ENCODE measurements at places on chromosomes 11 and 22.

GRCh38 chr11:47856186-47856585 is 8.0 kb upstream of the NUP160 start:
- DNase-seq: peak; percentile 8

GRCh38 chr11:5460983-5461621 is 12.0 kb downstream of the OR51I2 start:
- no peak for DNase-seq

DNA sequence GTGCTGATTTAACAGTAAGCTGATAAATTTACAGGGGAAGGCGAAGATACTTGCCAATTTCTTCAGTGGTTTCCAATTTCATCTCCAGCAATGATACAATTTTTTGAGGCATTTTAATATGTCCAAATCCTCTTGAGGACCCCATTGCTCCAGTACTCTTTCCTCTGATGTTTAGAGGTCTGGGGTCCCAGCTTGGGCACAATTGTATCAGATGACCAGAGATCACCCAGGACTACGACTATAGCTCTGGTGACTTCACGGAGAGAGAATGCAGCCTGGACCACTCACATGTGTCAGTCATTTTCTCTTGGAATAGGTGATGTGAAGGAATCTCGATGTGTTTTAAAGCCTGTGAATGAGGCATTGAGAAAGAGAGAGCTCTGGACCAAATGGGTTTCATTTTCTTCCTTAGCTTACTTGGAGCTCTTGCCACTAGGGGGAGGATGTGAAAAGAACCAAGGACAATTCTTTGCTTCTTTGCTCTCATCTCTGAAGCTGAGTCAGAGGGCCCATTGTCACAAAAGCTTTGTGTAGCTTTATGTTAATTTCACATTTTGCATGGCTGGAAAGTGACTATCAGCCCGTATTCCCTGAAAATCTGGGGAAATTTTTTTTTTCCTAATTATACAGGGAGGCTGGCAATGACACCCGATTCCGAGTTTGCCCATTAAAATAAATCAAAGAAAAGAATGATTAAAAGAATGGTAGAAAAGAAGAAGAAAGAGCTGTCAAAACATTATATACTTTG is 6.7 kb upstream of the CCDC90B start:
- peak; percentile 71 for DNase-seq

- DNase-seq: peak; percentile 32
Measured at GRCh38 chr11:10298342-10298741, 4.3 kb upstream of the SBF2 start.

- DNase-seq: no peak
Measured at GRCh38 chr11:73263640-73264039, 8.5 kb upstream of the P2RY6 start.

GRCh38 chr22:27131346-27131745 is 474.0 kb downstream of the MIAT start:
- DNase-seq: no peak

GRCh38 chr11:131409345-131409744 is 38.9 kb downstream of the NTM start:
- no peak for DNase-seq

DNA sequence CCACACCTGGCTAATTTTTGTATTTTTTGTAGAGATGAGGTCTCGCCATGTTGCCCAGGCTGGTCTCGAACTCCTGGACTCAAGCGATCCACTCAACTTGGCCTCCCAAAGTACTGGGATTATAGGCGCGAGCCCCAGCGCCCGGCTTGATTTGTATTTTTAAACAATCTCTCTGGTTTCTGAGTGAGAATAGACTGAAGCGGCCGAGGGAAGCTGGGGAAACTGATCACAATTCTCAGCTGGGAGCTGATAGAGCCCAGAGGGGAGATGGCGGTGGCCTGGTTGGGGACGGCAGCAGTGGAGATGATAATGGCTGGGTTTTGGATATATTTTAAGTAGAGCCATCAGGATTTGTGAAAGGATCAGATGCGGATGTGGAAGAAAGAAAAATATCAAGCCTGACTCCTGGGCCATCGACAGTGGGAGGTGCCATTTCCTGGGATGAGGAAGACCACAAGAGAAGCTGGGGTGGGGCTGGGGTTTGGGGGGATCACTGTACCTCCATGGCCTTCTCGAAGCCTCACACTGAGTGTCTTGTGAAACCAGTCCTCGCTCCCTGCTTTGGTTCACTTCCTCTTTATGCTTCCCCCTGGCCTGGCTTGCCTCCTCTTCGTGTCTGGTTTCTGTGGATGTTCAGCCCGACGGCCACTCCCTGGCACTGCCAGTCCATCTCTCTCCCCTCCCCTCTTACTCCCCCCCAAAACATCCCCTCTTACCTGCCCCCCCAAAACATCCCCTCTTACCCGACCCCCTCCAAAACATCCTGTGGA is 51.9 kb downstream of the IGLL1 start:
- DNase-seq: no peak

DNA sequence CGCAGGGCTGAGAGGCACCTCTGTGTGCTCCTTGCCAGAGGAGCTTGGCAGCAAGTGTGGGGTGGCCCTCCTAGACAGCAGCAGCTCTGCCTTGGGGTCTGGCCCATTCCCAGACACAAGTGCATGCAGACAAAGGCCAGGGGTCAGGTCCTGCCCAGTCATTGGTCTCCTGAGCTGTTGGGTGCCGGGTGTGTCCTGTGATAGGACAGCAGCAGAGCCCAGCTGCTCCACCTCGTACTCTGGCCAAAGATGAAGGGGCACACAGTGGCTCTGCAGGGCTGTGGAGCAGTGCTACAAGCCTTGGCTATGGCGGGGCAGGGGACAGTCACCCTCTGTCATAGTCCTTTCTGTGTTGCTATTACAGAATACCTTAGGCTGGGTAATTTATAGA is 17.3 kb upstream of the OSBPL5 start:
- no peak for DNase-seq

- no peak for DNase-seq
Measured at GRCh38 chr11:10380921-10381320, 74.1 kb upstream of the AMPD3 start.

- DNase-seq: peak; percentile 32
Measured at GRCh38 chr11:96204366-96204659, 138.7 kb downstream of the MAML2 start.

DNA sequence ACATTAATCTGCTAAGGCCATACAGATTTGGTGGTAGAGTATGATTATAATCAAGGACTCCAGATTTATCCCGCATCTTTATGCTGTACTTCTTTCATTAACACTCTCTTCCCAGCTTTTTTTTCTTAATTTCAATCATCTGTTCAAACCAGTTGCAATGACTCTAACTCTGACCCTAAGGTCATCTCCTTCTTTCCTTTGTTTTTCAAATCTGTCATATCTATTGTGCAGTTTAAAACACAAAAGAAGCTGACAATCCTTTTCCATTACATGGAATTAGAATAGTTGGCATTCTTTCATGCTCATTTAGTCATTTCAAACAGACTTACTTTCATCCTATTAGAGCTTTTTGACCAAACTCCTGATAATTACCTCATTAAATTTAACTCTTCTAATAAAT is 53.6 kb upstream of the GRM5 start:
- no peak for DNase-seq

- no peak for DNase-seq
Measured at GRCh38 chr22:40603088-40603605, 33.4 kb downstream of the MRTFA start.

DNA sequence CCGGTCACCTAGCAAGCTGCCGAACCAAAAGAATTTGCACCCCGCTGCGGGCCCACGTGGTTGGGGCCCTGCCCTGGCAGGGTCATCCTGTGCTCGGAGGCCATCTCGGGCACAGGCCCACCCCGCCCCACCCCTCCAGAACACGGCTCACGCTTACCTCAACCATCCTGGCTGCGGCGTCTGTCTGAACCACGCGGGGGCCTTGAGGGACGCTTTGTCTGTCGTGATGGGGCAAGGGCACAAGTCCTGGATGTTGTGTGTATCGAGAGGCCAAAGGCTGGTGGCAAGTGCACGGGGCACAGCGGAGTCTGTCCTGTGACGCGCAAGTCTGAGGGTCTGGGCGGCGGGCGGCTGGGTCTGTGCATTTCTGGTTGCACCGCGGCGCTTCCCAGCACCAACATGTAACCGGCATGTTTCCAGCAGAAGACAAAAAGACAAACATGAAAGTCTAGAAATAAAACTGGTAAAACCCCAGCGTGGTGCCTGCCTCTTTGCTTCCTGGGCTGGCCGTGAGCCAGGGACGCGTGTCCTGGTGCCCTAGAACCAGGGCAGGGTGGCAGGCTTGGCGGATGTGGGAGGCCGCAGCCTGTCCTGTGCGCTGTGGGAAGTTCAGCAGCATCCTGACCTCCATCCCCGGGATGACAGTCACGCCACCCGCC is 13.2 kb downstream of the CCND1 start:
- no peak for DNase-seq

DNA sequence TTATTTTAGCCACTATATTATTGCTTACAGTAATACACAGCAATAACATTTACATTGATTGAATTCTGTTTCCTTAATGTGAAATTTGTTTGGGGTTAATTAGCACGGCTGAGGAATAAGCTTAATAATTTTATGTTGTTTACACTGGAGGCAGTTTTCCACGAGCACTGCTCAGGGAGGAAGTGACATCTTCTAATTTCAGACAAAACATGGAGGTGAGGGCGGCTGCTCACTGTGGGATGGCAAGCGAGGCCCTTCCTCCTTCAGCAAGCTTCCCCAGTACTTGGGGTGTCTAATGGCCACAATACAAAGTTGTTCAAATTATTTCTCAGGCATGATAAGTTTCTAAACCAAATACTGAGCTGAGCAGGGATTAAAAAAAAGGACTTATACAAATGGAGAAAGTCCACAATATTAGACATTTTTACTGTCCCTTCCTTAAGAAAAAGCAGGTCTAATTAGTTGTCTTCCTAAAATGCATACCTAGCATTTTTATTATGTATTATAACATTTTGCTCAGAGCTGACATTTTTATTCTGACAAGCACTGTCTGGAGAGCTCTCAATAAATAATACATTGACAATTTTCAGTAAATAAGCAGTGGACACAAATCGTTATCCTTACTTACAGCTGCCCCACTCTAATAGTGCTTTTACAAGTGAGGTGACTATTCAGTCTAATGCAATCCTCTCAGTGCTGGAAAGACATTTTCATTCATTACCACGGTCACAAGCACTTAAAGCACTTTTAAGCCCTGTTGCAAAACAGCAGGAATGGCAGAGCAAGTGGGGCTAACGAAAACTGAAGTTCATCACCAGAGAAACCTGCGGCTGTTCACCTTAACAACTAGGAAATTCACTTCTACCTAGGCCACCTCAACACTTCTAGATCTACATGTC is 56.2 kb downstream of the SOX6 start:
- DNase-seq: peak; percentile 34

GRCh38 chr11:8733852-8734251 is 51.3 kb downstream of the RPL27A start:
- DNase-seq: no peak

GRCh38 chr11:13141731-13142709 is 132.9 kb downstream of the RASSF10 start:
- no peak for DNase-seq

DNA sequence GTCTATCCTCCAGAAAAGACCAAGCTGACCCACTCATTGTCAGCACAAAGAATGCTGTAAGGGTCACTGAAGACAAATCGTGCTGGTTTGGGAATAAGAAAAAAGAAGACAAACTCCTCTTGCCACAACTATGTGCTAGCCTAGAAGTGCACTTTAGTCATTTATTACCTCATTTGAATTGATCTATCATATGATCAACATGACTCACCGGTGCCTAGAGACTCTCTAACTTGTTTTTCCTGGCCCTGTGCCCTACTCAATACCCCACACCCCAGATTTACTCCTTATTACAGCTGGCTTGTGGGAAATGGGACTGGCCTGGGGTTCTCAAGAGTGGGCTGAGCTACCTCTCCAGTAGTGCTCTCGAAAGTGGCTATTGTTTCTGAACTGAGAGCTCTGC is 35.9 kb upstream of the HORMAD2 start:
- peak; percentile 78 for DNase-seq

- peak; percentile 68 for DNase-seq
Measured at GRCh38 chr11:30196400-30197206, 34.2 kb upstream of the FSHB start.

DNA sequence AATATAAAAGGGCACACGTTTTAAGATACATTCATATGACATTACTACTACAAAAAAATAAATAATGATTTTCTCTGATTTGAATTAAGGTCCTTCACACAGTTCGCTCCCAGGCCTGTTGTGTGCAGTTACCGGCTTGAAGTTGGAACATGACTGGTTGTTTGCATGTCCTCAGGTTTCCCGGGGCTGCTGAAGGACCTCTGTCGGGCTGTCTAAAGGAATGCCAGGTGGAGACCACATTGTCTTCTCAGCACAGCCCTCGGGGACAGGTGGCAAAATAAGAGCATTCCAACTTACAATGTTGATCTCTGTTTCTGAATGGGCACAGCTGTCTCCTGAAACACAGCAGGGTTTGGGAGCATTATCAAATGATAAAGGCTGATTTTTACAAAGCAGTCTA is 14.9 kb downstream of the VSIG10L2 start:
- no peak for DNase-seq

- DNase-seq: peak; percentile 75
Measured at GRCh38 chr22:37734964-37735451, 38.2 kb downstream of the TRIOBP start.

DNA sequence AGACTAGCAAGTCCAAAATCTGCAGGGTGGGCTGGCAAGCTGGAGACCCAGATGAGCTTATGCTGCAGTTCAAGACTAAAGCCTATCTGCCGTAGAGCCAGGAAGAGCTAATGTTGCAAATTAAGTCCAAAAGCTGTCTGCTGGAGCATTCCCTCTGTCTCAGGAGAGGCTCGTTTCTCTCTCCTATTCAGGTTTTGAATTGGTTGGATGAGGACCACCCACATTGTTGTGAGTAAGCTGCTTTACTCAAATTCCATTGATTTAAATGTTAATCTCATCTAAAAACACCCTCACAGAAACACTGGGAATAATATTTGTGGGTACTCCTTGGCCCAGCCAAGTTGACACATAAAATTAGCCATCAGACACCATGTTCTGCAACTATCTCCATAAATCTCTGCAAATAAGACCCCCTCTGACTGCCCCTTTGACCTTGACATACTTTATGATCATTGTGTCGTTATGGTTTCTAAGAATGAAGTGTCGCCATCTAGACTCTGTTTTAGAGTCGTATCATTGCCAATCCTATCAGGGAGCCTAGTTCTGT is 16.8 kb upstream of the CUL5 start:
- DNase-seq: no peak

GRCh38 chr22:38062791-38063190 is 5.6 kb downstream of the PICK1 start:
- no peak for DNase-seq

DNA sequence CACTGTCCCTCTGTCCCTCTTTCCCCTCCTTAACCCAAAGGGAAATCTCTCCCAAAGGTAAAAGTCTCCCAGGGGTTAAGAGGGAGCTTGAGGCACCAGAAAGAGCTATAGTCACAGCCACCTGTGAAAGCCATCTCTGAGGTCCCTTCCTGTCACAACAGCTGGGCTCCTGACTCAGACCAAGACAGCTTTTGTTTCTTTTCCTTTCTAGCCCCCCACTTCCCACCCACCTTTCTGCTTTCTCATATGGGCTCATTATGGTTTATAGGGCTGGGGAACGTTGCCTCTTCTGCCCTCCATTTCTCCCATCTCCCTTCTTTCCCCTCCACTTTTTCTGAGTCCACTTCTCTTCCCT is 19.1 kb downstream of the MIF start:
- no peak for DNase-seq
